Trophoblast cell (in vitro differentiated cells and primary cell): ENCODE measurements at places on chromosomes 11 and 22.

- no peak for DNase-seq
Measured at GRCh38 chr11:44177905-44178304, 82.4 kb downstream of the EXT2 start.

- DNase-seq, result no peak
Measured at GRCh38 chr22:21677606-21678443, 12.0 kb downstream of the PPIL2 start.

GRCh38 chr11:108508653-108509593 lies 10.7 kb upstream of the POGLUT3 start:
- DNase-seq, result no peak

DNA sequence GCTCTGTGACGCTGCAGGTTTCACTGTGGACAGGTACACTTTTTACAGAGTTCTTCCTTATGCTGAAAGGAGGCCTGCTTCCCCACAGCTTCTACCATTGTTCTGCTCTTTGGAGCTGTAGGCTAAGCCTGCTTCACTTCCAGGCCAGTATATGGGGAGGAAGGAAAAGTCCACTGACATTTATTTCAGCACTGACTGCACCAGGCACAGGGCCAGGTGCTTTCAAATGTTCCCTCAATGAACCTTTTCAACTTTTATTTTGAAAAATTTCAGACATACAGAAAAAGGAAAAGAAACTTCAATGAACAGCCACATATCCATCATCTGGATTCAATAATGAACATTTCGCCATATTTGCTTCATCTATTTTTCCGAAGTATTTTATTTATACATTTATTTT lies 22.0 kb downstream of the POU2F3 start:
- DNase-seq, result no peak
